ENCODE measurements at places on chromosomes 6 and 20.

- no peak for DNase-seq
These were observed 29.1 kb downstream of the RSPO3 start for GRCh38 chr6:127147534-127147933.

DNA sequence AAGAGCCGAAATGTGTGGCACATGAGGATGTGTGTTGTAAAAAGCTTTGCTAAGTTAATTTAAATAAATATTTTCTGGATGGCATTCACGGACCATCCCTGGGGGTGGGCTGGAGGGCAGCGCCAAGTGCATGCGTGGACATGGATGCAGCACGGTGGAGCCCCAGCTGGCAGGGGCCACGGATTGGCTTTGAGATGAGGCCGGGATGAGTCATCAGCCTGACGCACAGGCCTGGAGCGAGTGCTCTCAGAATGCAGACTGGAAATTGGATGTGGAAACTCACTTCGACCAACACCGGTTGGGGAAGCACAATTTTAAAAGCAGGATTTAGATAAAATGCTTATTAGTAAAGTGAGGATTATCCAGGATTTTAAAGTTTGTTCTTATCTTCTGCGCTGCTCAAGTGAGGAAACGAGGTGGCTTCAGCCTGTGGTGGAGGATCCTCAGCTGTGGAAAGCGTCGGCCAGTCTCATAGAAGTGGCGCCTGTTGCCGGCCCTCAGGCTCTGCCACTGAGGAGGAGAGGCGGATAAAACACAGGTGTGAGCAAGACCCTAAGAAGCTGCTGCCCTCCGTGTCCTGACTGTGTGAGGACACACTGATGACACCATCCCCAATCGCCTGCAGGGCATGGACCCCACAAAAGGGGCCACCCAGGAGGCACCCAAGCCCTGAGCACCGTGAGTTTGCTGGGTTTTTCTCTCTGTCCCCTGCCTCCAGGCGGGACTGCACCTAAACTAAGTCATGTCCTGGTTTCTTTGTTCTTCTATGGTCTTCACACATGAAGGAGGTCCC is 279.7 kb downstream of the CDH4 start:
- DNase-seq, result no peak

DNA sequence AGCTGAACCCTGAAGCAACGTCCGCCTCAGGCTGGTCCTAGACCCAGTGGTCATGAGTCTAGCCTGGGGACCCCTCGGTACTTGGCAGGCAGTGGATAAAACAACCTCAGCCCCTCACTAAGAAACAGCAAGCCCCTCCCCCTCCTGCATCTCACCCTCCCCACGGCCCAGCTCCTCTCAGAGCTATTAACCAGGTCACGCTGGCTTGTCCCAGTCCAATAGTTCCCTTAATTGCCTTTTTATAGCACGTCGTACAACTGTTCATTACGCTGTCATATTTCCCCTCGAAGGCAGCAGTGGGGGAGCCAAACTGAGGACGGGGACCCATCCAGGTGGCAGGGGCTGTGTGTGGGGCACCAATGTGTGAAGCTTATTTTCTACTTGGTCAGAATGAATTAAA is 8.6 kb upstream of the SLC32A1 start:
- no peak for DNase-seq

DNA sequence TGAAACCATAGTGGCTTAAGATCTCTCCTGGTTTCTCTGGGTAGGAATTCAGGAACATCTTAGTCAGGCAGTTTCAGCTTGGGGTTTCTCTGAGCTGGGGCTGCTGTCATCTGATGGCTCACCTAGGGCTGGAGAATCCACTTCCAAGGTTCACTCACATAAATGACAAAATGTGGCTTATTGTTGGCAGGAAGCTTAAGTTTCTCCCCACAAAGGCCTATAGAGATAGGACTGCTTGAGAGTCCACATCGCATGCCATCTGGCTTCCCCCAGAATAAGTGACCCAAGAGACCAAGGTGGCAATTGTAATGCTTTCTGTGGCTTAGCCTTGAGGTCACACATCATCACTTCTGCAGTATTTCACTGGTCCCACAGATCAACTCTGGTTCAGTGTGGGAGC is 131.4 kb downstream of the EDN1 start:
- DNase-seq, result no peak

DNA sequence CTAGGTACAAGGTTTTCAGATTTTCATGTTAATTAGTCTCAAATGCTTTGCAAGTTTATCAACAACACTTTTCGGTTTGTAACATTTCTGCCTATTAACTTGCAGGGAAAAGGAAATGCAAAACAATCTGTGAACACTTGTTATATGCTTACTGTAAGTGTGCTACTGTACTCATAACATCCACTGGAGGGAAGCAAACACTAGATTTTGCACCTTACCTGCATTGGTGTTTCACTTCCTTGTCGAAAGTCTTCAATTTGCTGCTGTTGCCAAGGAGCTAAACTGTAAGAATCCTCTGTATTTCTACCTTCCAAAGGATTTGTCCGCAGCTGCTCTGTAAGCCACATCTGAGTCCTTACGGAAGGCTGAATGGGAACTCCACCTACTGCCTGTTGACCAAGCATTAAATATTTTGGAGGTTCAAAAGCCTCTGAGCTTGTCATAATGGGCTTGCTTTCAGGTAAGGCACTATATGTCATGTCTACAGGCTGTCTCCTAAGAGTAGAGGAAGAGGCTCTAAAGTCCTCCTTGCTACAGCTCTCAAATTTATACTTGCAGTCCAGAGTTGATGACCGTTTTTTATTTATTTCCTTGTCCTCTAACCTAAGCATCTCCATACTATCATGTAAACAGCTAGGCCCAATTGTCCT is 17.3 kb downstream of the PLN start:
- peak; percentile 70 for DNase-seq

- no peak for DNase-seq
These were observed 367.2 kb downstream of the HTR1B start for GRCh38 chr6:77095936-77096627.

Measured in NCI-H526 (cell line).